ENCODE measurements at places on chromosomes 16 and 17.

- no peak for DNase-seq
Measured at GRCh38 chr16:27434141-27435051, 32.4 kb downstream of the IL21R start.

DNA sequence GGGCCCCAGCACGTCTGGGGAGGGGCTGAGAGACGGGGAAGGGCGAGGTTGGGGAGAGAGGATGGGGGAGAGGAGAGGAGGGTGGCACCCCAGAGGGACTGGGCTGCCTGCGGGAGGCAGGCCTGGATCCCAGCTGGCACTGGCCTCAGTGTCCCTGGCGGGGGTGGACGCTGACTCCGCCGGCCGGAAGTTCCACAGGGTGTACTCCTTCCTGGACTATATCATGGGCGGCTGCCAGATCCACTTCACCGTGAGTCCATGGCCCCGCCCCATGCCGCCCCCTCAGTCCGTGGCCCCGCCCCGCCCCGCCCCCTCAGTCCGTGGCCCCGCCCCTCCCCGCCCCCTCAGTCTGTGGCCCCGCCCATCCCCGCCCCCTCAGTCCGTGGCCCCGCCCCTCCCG, 11.3 kb downstream of the CPNE7 start:
- DNase-seq: no peak

GRCh38 chr16:48347191-48347865, 37.9 kb downstream of the SIAH1 start:
- no peak for DNase-seq

- DNase-seq: no peak
Measured at GRCh38 chr17:43411369-43411677, 12.5 kb downstream of the ARL4D start.

DNA sequence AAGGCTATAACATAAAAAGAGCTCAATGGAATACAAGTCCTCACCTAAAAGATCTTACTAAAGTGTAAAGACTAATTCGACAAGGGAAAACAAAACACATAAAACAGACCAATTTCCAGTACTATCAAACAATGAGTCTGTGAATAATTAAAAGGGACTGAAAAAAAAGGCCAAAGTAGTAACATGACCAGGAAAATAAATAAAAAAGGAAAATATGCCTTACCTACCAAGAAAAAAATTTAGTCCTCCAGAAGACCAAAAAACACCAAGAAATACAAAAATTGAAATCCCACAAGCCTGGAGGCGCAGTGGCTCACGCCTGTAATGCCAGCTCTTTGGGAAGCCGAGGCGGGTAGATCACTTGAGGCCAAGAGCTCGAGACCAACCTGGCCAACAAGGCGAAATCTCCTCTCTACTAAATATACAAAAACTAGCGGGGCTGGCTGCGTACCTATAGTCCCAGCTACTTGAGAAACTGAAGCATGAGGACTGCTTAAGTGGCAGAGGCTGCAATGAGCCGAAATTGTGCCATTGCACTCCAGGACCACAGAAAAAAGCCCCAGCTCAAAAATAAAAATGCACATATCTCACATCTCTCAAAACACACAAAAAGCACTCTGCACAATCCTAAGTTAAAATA, 60.8 kb downstream of the TEX14 start:
- no peak for DNase-seq

- DNase-seq: no peak
Measured at GRCh38 chr16:83516931-83517330, 290.8 kb upstream of the HSBP1 start.

DNA sequence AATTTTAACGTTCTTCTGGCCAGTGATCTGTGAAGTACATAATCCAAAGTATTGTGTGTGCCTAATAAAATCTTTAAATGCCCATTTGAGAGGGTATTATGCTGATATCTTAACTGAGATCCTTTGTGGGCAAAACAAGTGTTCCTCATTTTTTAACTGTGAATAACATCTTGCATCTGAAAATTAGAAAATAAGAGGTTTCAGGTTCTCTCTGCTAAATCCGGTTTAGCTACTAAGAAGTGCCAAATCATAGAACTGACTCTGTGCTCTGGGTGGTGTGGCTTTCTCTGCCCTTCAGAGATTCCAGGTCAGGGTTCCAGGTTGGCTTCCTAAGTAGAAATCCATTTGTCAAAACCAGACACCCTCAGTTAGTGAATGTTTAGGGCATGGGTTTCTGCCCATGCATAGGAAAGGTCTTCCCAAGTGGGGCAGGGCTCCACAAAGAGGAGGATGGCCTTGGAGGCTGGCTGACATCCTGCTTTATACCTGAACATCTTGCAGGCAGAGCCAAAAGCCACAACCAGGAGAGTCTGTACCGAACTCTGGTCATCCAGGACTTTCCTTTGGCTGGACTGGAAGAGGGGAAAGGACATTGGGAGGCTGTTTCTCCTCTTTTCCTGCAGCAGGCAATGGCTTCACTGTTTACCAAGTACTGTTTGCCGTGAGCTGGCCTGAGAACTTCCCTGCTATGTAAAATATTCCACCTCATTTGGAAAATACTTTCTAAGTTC, 8.5 kb downstream of the ALDH3A2 start:
- no peak for DNase-seq

GRCh38 chr16:90018297-90018651, 982 bp downstream of the DBNDD1 start:
- DNase-seq: no peak

GRCh38 chr16:1511662-1512569, 18.8 kb downstream of the TELO2 start:
- no peak for DNase-seq

- no peak for DNase-seq
Measured at GRCh38 chr16:87170310-87170709, 146.9 kb downstream of the C16orf95 start.

- no peak for DNase-seq
Measured at GRCh38 chr16:84928679-84929420, 82.5 kb downstream of the ZDHHC7 start.

DNA sequence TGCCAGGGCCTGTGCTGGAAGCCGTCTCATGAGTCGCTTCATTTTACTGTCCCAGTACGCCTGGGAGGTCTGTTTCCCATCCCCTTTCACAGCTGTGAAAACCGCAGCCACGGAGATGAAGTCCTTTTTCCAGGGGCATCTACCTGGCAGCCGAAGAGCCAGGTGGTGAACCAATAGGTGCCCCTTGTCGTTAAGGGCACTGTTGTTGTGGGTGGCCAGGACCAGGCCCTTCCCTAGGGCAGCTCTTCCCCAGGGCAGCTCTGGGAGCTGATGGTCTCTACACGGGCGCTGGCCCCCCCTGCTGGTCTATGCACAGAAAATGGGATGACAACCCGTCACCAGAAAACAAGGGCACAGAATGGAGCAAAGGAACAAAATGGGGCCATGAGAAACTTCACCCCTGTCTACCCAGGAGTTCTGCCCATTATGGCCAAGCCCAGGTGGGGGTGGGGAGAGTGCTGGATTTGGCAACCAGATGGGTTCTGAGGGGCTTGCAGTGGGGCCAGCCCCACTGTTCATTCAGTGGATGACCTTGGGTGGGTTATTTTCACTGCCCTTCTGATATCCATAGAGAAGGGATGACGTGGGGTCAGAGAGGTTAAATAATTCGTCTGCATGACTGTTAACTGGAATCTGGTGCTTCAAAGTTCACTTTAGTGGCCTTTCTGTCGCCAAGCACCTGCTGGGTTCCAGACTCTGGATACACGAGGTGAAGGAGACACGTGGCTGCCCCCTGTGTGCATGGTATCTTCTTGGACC, 11.5 kb downstream of the RMI2 start:
- DNase-seq: no peak
